RKO (cell line): ENCODE measurements at places on chromosomes 2 and 18.

GRCh38 chr2:164091673-164092072 lies 355.9 kb upstream of the FIGN start:
- DNase-seq = no peak

GRCh38 chr2:46198164-46198883 lies 98.9 kb upstream of the EPAS1 start:
- no peak for DNase-seq

GRCh38 chr2:108367014-108367413 lies 10.7 kb upstream of the SULT1C4 start:
- no peak for DNase-seq

DNA sequence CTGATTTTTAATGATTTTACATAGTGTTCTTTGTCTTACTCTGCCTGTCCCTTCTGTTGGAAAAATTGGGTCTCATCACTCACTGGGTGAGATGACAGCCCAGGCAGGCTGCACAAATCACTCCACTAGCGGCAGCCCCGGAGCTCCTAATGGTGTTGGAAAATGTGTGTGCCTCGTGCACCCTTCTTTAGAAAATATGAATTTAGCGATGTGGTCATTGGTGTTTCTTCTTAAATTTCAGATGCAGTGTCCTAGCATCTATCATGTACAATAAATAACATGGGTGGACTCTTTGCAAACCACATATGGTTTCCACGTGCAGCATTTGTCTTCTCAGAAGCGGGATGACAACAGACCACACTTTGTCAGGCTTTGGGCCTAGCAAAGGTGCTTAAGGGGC lies 194.2 kb downstream of the ACKR3 start:
- DNase-seq = no peak

- no peak for DNase-seq
Measured at GRCh38 chr18:7096838-7097237, 20.8 kb downstream of the LAMA1 start.

- DNase-seq = no peak
Measured at GRCh38 chr2:172908275-172908674, 167.4 kb upstream of the MAP3K20 start.
